ENCODE measurements at places on chromosomes 1 and 21. TPM values are rescaled to one million over a fixed set of nuclear protein-coding genes. Genes with fewer than 3 reads are reported as not detected.

DNA sequence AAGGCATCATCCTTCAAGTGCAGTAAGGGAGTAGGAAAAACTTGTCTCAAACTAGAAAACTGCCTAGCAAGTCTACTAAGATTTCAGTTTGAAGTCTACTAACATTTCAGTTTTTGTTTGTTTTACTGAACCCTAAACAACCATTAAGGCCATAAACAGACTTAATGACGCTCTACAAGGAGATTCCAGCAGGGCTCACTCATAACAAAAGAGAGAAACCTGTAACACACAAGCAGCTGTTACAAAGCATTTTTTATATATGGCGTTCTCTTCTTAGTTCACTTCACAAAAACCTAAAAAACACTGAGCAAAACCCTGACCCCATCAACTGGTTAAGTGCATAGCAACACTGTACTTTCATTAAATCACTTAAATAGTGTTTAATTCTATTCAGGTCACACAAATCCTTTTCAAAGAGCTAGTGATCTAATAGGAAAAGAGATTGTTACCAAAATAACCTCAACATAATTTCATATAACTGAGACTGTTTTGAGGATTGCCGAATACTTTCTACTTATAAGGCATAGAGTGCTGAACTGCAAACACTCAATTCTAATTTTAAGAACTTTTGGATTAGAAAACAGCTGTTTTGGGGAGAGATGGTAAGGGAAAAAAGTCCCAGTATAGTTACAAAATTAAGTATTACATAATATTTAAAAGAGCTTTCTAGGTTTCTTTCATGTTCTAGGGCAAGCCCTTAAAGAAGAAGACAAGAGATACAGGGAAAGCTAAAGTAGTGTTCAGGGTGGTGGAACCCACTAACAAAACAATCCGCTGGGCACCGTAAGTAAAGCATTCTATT lies 1.4 kb downstream of the B3GALNT2 start:
- DNase-seq = no peak

DNA sequence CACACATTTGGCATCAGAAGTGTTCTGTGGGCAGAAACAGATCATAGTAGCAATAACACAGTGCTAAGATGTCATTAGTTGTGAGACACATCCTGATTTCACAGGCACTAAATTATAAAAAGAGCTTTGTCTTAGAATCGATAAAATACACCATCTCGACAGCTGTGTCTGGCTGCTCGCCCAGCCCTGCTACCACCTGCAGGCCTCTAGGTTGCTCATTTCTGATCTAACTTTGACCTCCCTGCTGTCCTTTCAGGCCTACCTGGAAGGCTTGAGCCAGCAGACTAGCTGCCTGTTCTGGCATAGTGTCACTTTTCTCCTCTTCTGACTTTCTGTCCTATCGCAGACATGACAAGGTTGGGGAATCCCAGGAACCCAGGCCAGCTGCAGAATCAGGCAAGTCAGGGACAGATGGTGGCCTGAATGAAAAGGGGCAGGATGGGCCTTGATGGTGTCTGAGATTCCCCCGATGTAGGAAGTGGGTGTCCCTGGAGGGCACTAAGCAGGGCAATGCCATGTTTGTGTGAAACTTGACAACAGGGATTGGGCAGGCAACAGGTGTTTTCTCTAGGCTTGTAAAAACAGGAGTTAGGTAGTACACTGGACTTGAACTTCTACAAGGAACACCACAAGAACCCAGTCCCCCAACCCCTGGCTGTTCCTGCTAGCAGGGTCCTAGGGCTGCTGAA lies 66.6 kb upstream of the RHOU start:
- no peak for DNase-seq

GRCh38 chr1:22832414-22832786 lies 121.8 kb downstream of the EPHB2 start:
- DNase-seq = no peak

RCOR3 gene
- total RNA-seq = 15.0 TPM

NBPF4 gene
- 0.09 TPM for total RNA-seq

PTCH2 gene
- total RNA-seq = 0.17 TPM
